Spinal cord (tissue), 10 donors: ENCODE measurements at places on chromosomes 2 and 18.
A peak's percentile ranks its signal among the peaks of the same experiment; 100 is the strongest.

DNA sequence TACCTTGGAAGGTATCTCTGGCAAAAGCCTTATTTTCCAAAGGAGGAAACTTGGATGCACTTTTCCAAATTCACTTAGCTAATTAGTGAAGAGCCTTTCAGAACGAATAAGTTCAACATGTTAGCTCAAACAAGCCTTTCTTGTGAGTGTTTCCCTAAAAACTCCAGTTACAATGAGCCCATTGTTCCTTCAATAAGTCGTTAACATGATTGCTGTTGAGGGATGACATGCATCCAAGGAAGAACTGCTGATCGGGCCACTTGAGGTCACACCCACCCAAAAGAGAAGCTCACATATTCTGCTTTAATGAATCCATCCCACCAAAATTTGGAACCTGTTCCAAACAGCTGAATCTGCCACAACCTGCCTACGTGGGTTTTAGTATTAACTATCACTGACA is 48.1 kb upstream of the SLC35G4 start:
- no peak for DNase-seq

DNA sequence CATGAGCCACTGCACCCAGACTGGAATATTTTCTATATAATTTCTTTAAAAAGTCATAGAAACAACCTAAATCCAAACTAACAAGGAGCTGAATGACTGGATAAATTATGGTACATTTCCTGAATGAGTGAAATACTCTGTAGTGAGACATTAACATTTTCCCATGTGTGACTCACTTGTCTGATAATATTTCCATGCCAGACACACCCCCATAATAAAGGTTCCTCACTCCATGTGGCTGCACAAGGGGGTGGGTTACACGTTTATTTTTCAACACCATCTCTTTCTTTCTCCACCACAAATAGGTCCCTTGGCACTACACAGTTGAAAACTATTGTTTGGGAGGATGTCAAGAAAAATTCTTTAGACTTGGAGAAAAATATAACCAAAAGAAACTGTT is 266.3 kb upstream of the LYPD1 start:
- no peak for DNase-seq

- no peak for DNase-seq
Observed at GRCh38 chr2:69453475-69454129, 16.4 kb upstream of the NFU1 start.

GRCh38 chr2:147756069-147756468 is 88.8 kb upstream of the ACVR2A start:
- DNase-seq = no peak

DNA sequence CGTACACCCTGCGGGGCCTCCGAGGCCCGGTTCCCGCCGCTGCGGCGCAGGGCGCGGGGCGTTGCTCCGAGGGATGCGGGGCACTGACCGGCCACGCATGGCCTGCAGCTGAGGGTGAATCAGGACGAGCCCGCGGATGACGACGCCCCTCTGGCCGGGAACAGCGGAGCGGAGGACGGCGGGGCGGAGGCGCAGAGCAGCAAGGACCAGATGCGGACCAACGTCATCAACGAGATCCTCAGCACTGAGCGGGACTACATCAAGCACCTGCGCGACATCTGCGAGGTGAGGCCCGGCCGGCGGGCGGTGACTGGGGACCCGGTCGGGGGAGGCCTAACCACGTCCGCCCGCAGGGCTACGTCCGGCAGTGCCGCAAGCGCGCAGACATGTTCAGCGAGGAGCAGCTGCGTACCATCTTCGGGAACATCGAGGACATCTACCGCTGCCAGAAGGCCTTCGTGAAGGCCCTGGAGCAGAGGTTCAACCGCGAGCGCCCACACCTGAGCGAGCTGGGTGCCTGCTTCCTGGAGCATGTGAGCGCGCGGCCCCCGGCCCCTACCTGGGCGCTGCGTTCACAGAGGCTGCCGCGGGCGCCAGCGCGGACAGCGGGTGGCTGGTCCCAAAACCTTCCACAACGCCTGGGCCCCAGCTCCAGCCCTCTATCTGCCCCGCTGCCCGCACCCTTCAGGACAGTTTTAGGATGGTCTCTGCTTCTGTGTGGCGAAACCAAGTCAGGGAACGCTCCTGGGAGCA is 53.2 kb downstream of the FAM168B start:
- DNase-seq = no peak

DNA sequence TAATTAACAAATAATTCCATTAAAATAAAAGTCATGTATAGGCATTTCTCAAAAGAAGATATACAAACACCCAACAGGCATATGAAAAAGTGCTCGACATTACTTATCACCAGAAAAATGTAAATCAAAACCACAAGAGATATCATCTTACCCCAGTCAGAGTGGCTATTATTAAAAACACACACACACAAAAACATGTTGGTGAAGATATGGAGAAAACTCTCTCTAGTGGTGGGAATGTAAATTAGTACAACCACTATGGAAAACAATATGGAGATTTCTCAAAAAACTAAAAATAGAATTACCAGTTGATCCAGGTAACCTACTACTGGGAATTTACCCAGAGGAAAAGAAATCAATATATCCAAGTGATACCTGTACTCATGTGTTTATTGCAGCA is 966.3 kb upstream of the POU3F3 start:
- DNase-seq = no peak

DNA sequence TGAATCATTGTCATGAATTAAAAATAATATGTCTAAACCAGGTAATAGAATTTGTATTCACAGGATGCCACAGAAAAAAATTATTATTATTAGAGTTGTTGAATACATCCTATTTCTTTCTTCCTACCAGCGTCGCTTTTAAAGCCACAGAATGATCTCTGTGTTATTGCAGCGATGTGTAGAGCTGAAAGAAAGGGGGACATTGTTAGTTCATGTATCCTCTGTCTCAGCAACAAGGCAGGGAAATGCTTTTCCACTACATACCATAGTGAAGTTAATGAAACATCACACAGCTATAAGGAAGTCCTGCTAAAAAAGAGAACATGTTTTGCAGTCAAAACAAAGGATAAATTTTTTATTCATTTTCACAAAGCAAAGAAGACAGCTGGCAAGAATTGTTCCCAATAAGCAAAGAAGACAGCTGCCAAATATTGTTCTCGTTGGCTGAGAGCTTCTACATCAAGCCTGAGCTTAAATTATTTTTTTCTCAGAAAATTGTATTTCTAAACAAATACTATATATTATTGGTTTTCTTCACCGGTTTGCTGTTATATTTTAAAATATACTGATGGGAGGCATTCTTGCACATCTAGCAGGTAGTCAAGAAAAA is 1234.4 kb downstream of the SUCLG1 start:
- peak; percentile 59 for DNase-seq

DNA sequence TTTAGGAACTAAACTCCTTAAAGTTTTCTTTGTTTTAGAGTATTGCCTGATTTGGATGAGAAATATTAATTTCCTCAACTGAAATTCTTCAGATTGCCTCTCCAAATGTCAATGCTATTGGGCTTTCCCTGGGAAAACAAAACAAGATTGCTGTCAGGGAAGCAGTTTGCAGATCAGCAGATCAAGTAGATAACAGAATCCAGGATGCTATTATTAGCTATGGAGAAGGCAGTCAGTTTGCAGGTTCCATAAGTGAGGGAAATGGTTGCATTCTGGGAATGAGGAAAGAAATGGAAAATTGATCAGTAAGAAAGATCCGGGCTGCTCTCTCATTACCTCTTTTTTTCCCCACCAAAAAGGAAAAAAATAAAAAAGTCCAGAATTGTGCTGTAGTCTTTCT is 11.0 kb downstream of the LINC00305 start:
- DNase-seq = no peak

DNA sequence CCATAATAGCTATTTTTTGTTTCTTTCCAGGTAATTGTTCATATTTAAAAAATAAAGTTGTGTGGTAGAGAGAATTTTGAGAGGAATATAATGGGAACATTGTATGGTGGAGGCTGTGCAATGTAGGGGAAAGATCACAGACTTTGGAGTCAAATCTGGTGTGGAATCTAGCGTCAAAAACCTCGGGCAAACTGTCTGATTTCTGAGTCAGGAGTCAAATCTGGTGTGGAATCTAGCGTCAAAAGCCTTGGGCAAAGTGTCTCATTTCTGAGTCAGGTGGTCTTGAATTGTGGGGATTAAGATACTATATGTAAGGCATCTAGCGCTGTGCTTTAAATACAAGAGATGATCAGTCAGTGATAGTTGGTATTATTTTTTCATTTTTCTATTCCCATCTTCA is 5.1 kb downstream of the PTPN4 start:
- DNase-seq = no peak

DNA sequence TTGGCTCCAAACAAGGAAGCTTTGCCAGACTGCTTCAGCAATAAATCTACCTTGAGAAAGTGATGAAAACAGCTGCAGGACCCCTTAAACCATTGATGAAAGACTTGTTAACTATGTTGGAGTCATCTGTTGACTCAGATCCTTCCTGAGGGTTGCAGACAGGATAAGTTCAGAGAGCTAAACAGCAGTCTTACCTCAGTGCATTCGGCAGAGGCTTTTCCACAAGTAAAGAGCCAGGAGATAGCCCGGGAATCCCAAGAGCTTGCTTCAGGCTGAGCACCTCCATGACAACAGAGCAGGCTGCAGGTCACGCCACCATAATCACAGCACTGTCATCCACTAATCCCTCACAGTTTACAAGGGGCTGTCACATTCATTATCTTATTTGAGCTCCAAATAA is 23.7 kb downstream of the KIAA2012 start:
- DNase-seq = no peak

- no peak for DNase-seq
Observed at GRCh38 chr18:59143441-59143840, 3.8 kb downstream of the SEC11C start.

DNA sequence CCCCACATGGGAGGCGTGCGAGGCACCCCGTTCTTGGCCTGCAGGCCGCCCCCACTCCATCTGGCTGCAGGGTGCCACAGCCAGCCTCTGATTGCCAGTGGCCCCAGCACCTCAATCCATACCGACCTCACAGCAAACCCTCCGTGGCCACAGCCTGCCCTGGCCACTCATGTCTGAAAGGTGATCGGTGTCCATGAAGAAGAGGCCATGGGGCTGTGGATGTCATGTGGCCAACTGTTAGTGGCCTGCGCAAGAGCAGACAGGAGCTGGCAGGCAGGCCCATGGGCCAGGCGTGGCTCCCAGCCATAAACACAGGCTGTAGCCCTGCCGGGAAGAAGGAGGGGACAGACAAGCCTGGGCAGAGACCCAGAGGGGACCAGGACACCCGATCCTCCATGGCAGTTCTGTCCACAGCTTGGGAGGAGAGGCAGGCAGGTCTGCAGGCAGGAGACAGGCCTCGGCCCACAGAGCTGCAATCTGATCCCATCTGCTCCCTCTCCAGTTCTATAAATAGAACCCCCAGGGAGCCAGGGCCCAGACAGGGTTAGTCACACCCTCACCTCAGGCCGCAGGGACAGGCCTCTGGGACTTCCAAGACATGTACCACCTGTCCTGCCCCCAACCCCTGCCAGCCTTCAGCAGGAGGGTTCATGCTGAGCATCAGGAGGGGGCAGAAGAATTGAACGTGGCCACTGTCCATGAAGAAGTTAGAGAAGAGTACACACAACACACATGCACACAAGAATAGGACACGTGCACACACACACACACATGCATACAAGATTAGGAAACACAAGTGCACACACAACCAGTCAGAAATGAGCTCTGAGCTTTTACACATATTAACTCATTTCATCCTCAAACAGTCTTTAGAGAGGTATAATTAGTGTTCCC is 16.9 kb downstream of the STEAP3 start:
- no peak for DNase-seq

DNA sequence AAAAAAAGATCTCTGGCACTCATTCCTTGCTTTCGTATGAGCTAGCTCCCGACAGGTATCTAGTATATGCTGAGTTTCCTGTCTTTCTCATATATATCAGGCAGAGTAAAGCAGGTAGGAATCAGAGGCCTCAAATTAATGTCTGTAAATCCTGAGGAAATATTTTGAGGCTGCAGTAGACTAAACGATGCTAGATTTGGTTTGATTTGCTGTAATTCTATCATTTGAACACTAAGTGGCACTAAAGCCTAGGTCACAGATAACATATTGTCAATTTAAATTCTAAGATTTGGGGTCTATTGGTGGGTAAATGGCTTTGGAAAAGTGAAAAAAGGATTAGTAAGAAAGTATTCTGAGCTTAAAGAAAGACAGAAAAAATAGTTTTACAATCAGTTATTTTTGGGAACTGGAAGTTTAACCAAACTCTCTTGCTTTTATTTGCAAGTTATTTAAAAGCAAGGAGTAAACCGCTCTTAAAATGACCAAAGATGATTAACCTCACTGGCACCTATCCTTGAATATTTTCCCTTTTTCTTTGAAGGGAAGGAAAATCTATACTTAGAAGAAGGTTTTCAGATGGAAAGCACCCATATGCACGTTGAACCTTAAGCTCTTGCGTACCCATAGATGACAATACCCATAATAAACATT is 37.6 kb upstream of the SLC4A10 start:
- DNase-seq = peak; percentile 31

- no peak for DNase-seq
Observed at GRCh38 chr18:63137999-63138435, 181.6 kb downstream of the BCL2 start.

DNA sequence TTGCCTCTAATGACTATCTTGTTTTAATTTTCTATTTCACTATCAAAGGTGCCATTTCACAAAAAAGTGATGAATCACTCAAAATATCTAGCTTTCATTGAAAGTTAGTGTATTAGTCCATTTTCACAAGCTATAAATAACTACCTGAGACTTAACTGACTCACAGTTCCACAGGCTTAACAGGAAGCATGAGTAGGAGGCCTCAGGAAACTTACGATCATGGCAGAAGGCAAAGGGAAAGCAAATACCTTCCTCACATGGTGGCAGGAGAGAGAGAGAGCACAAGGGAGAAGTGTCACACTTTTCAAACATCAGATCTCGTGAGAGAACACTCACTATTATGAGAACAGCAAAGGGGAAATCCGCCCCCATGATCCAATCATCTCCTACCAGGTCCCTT is 1220.4 kb upstream of the ZEB2 start:
- no peak for DNase-seq

- DNase-seq = no peak
Observed at GRCh38 chr18:22434973-22435608, 17.4 kb upstream of the CTAGE1 start.

DNA sequence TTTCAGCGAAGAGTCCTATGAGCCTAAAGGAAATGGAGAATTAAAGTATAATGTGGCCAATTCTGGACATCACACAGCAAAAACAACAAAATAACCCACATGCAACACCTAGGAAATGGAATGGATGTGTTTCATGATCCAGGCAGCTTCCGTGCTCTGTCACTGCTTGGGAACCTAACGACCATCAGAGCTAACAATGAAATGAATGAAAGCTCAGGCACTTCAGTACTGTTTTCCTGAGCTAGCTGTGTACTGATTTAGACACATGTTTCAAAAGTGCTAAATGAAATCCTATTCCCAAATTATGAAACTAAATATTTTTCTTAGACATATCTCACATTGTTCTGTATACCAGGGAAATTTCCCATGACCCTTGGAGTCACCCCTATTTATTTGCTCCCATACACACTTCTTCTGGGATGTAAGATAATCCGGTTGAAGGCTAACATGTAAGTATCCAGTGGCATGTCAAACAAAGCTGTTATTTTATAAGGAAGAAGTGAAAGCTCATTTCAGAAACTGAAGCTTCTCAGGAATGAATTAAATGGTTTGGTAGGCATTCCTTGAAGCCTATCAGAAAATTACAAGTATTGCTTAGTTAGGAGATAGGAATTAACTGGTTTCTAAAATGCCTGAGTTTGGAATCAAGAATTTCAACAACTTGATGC is 108.5 kb upstream of the RND3 start:
- no peak for DNase-seq

GRCh38 chr2:213147538-213147937 is 3.9 kb downstream of the IKZF2 start:
- no peak for DNase-seq
